ENCODE measurements at places on chromosomes 7 and 10.

DNA sequence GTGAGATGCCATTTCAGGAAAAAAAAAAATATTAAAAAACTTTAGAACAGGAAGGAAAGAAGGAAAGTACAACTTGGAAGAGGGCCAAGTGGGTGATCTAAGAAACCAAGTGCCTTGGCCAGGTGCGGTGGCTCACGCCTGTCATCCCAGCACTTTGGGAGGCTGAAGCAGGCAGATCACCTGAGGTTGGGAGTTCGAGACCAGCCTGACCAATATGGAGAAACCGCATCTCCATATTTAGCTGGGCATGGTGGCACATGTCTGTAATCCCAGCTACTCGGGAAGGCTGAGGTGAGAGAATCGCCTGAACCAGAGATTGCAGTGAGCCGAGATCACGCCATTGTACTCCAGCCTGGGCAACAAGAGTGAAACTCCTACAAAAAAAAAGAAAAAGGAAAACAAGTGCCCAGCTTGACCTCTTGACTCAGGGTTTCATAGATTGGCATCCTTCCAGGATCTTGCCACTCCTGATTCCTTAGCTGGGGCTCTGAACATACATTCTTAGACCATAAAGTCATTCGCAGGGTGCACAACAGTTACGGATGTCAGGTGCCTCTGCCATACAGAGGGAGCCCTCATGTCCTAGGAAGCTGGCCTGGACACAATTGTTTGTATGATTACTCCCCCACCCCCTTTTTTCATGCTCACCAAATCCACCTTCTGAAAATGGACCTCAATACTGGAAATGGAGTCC lies 2.1 kb upstream of the GUSB start:
- DNase-seq: peak; percentile 43

- no peak for DNase-seq
These were observed 12.6 kb downstream of the BLVRA start for GRCh38 chr7:43771128-43771527.

GRCh38 chr7:40008223-40008815 lies 58.3 kb downstream of the CDK13 start:
- DNase-seq: peak; percentile 53

DNA sequence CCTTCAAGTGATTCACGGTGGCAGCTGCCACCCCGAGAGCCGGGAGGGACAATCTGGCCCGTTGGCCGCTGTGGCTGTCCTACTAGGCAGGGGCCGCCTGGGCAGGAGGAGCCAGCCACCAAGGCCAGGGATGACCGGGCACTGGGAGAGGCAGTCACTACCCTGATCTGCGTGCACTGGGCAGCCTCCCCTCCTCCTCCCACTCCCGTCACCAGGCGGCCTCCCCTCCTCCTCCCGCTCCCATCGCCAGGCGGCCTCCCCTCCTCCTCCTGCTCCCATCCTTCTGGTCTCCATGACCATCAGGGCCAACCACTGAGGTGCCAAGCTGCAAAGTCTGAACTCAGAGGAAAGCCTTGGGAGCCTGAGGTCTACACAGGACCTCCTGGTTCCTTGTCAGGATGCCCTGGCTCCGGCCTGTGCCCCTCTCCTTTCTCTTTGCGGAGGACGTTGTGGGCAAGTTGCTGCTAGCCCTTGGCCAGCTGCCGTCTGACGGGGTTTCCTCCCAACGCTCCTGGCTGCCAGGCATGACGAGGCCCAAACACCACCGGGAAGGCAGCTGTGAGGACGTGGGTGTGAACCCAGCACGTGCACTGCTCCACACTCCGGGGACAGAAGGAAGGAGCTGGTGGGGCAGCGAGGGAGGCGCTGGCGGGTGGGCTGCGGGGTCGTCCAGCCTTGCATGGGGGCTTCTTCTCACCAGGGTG lies 131.1 kb downstream of the WDR37 start:
- DNase-seq: no peak

DNA sequence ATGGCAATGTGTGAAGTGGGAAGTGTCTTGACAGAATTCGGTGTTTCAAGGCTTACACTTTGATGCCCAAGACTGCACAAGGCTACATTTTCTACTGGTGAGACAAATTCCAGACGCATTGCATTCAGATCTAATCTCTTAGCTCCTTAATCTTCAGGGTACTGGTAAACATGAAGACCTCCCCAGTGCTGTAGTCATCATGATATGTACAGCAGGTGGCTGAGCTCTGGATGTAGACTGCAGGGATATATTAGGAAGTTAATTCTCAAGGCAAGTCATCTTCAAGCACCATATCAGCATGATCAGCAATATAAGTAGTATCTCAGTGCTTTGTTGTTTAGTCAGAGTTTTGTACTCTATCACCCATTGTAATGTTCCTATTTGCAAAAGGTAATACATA lies 61.8 kb downstream of the IKZF1 start:
- DNase-seq: no peak

- DNase-seq: no peak
These were observed 84.0 kb downstream of the ARL4A start for GRCh38 chr7:12771378-12771877.

- DNase-seq: no peak
These were observed 78.6 kb downstream of the THSD7A start for GRCh38 chr7:11753433-11753832.

GRCh38 chr10:119339109-119339508 lies 131.7 kb downstream of the GRK5 start:
- no peak for DNase-seq

- DNase-seq: no peak
These were observed 180.7 kb downstream of the EVX1 start for GRCh38 chr7:27423290-27423689.

- no peak for DNase-seq
These were observed 4.7 kb downstream of the CLCN1 start for GRCh38 chr7:143320620-143321019.

- DNase-seq: peak; percentile 11
These were observed 107.3 kb upstream of the KDM7A start for GRCh38 chr7:140284062-140284461.

DNA sequence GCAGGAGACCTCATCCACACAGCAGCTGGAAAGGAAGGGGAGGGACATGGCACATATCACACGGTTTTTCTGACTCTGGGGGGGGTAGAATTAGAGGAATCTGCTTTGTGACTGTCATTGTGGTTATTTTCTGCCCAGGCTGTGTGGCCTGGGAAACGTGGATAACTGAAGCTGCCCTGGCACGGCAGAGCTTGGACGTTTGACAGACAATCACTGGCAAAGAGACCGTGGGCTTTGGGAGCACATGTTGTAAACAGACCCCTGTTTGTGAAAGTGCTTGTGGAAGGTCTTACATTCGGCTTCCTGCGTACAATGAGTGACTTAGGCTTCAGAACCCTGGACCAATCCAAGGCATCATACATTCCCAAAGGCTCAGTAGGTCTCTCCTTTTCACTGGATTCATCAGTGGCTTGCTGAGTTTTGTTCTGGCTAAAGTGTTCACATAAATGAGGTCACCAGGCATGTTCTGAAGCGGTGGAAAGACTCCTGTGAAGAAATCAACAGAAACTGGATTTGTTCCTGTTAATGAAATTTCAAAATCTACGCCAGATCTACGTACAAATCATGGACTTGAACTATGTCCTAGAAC lies 188.2 kb downstream of the TEX36 start:
- no peak for DNase-seq

DNA sequence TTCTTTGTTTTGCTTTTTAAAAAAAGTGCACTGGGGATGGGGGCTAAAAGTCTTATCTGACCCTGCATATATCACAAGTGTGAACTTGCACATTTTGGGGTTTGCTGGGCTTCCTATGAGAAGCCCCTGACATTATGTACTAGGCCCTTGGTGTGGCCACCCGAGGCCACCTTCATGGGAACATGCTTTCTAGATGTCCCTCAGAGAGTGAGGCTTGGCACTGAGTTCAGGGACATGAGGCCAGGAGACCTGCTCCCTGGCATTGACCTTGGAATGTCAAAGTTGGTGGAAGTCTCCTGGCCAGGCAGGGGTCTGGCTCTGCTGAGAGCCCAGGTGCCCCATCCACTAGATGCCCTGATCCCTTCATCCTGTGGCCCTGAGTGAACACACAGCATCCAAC lies 536.2 kb downstream of the TCERG1L start:
- DNase-seq: no peak

GRCh38 chr10:4427532-4427931 lies 398.5 kb upstream of the AKR1E2 start:
- no peak for DNase-seq

- no peak for DNase-seq
These were observed 124.7 kb upstream of the SDK1 start for GRCh38 chr7:3176112-3177000.

- DNase-seq: no peak
These were observed 47.7 kb downstream of the CDK6 start for GRCh38 chr7:92788559-92789183.

DNA sequence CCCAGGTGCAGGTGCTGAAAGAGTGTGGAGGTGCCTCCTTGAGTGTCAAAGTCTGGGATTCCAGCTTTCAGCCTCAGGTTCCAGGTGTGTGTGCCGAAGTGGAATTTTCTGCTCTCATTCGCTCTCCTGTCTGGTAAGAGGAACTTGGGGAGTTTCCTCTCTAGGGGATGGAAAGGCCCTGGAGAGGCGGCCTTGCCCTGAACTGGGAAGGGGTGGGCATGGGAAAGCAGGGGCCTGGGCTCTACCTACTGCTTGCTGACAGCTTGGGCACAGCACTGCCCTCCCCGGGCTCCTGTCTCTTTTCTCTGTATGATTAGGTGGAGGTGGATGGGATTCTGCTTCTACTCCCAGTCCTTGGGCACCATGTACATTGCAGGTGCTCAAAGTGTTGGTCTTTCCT lies 192.8 kb downstream of the ZNF716 start:
- DNase-seq: no peak

DNA sequence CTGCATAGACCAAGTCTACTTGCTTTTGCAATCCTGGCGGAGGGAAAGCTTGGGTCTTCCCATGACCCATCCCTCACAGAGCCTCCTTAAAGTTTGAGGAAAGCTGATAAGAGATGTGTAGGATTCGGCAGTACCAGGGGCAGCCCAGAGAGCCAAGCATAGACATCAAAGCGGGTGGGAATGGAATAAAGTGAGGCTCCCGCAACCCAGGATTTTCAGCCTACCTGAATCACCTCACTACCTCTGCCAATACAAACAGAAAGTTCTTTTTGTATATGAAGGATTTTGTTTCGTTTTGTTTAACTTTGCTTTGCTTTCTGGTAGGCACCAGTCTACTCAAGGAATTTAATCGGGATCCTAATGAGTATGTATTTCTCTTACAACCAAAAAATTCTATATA lies 451.7 kb downstream of the PLXNA4 start:
- DNase-seq: no peak

DNA sequence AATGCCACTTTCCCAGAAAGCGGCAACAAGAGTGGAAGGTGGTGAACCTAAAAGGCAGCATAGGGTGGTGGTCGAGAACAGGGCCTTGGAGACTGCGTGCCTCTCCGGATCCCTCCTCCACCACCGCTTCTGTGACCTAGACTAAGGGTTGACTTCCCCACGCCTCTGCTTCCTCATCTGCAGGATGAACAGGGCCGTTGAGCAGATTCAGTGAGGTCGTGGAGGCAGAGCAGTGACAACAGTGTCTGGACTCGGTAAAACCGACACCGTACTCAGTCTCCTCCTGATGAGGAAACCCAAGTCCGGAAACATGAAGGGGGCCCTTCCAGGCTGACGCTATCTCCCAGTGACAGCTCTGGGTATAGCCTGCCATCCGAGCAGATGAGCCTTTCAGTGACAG lies 162.6 kb downstream of the CELF2 start:
- DNase-seq: no peak

- DNase-seq: no peak
These were observed 16.7 kb upstream of the TEX36 start for GRCh38 chr10:125699562-125700143.

GRCh38 chr10:124842721-124843120 lies 41.1 kb downstream of the ABRAXAS2 start:
- no peak for DNase-seq

GRCh38 chr10:131271195-131271880 lies 40.2 kb downstream of the TCERG1L start:
- no peak for DNase-seq

DNA sequence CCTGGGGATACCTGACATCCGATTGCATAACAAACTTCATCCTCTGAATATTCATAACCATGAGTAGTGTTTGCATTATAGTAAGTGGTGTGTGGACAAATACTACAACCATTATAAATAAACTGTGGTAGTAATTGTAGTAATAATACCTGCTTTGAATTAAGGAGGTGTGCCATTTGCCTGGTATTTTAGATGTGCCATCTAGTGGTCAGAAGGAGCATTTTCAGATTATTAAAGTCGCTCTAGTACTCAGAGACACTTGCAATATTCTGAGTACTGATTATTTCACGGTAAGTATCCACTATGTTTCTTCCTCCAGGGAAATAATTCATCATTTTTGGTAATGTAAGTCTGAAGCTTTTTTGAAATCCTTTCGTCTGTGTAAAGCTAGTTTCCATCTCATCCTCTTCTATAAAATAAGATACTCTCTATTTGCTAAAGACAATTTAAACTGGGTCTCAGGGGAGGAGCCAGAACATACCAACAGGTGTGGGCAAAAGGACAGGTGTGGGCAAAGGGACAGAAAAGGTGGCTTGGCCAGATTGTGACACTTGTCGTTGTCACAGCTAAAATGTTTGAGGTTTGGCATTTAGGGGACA lies 115.3 kb upstream of the WDR11 start:
- DNase-seq: peak; percentile 44

GRCh38 chr7:139034855-139035585 lies 822 bp downstream of the ZC3HAV1L start:
- no peak for DNase-seq

GRCh38 chr10:124214610-124215375 lies 121.4 kb upstream of the CHST15 start:
- DNase-seq: no peak

- no peak for DNase-seq
These were observed 116.1 kb downstream of the NT5C2 start for GRCh38 chr10:103077020-103077419.

- no peak for DNase-seq
These were observed 5.7 kb downstream of the UPK3B start for GRCh38 chr7:76515999-76516443.

DNA sequence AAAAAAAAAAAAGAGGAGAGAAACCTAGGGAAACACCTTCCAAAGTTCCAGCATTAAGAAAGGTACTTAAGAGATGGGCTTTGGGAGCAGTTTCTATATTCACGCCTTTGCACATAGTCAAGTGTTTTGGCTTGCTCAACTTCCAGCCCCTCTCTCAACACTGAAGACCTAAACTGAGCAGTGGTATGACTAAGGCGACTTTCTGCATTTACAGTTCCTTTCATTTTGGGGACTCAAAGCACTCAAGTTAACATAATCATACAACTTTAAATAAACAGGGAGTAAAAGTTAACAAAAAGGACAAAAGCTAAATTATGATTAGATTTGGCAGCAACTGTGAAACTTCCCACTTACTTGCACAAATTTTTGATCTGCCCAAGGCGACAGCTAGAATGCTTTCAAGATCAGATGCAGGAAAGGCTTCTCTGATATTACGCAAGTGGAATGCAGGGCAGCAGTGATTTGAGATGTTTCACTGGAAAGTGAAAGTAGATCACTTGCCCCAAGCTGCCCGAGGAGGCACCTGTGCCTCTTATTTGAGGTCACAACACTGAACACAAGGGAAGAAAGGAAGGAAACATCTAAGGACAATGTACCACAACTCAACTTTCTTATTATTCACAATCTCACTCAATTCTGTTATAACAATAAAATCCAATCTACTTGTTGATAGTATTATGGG lies 199.5 kb downstream of the SKAP2 start:
- DNase-seq: peak; percentile 9

Measured in kidney glomerular epithelial cell (primary cell).